Amniotic epithelial cell (primary cell): ENCODE measurements at places on chromosomes 1 and 21.
A peak's percentile ranks its signal among the peaks of the same experiment; 100 is the strongest.

- DNase-seq, result no peak
These were observed at the start of gene CLCA1 for GRCh38 chr1:86468501-86468977. CLCA1 (plus strand) TSS chr1:86468927; CDS start chr1:86468972, 45 bp downstream.

- no peak for DNase-seq
These were observed 153.8 kb downstream of the MRPL39 start for GRCh38 chr21:25453524-25453923.

GRCh38 chr1:119102051-119102450 is 38.4 kb downstream of the WARS2 start:
- peak; percentile 17 for DNase-seq

DNA sequence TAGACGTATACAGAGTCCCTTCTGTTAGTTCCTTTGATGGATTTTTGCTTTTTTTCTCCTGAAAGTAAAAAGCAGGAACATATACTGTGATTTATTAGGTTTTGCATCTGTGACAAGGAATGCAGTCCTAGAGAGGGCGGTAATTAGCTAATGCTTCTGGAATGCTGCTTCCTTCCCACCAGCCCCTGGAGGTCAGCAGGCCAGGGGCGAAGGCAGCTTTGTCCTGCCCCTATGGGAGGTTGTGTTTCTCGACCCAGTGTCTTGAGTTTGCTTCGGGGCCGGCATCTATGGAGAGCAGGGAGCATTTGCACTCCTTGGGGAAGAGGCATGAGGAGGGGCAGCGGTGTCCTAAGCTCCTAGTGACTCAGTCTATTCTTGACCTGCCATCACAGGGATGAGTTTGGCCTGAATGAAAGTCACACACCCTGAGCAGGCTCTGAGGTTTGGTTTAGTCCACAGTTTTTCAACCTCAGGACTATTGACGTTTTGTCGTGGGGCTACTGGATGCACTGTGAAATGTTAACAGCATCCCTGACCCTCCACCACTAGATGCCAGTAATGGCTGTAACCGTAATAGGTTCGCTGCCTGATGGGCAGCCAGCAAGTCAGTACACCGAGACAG is 85.0 kb upstream of the KCNJ15 start:
- peak; percentile 76 for DNase-seq

GRCh38 chr1:49225464-49225863 is 448.8 kb upstream of the BEND5 start:
- DNase-seq, result no peak

GRCh38 chr1:81186261-81186660 is 614.5 kb upstream of the ADGRL2 start:
- no peak for DNase-seq
